Stimulated activated CD4-positive, alpha-beta T cell treated with anti-CD3 and anti-CD28 coated beads, Interleukin-12 subunit alpha, Interleukin-12 subunit beta, amount 100 ng/mL, for 4 hours (primary cell): ENCODE measurements at places on chromosomes 6 and 20.

DNA sequence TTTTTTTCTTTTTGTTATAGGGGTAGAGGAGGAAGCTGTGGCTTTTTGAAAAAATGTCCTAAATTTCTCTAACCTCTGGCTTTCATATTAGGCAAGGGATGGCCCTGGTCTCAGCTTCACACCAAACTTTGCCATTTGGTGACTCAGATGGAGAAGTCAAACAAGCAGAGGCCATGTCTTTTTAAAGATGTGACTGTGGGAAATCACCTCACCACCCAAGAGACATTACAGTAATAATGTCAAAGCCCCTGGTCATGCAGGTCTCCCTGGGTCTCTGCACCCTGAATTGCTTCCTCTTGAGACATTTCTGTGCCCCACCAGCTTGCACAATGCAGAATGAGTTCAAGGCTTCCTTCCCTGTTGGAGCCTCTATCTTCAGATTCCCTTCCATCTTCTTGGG is 39.5 kb upstream of the ADGRF5 start:
- DNase-seq, result no peak

- DNase-seq, result no peak
Observed at GRCh38 chr6:113888493-113888892, 31.3 kb downstream of the MARCKS start.

- no peak for DNase-seq
Observed at GRCh38 chr6:25511376-25511775, 140.6 kb upstream of the SCGN start.

GRCh38 chr6:21095462-21095861 is 498.1 kb upstream of the SOX4 start:
- DNase-seq, result no peak

GRCh38 chr6:21341910-21342309 is 251.6 kb upstream of the SOX4 start:
- DNase-seq, result no peak

GRCh38 chr6:136517002-136517401 is 33.2 kb downstream of the MAP7 start:
- no peak for DNase-seq

GRCh38 chr6:52537001-52537753 is 39.7 kb downstream of the TRAM2 start:
- DNase-seq, result no peak

GRCh38 chr6:45574885-45575284 is 197.2 kb upstream of the SUPT3H start:
- no peak for DNase-seq

DNA sequence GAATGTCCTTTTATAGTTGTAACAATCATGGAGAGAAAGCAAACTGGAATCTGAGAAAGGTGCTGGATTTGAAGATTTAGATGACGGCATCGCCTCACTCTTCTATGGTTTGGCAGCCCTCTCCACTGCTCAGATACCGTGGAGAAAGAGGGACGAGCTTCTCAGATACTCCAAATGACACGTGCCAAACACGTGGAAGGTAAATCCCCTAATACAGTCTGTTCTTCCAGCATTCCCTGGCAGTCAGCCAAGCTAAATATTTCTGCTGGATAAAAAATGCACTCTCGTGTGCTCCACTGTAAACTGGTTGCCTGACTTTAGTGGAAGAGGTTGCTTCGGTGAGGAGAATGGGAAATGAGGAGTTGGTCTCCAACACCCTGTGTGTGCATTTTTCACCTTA is 16.7 kb upstream of the PRDM1 start:
- no peak for DNase-seq

DNA sequence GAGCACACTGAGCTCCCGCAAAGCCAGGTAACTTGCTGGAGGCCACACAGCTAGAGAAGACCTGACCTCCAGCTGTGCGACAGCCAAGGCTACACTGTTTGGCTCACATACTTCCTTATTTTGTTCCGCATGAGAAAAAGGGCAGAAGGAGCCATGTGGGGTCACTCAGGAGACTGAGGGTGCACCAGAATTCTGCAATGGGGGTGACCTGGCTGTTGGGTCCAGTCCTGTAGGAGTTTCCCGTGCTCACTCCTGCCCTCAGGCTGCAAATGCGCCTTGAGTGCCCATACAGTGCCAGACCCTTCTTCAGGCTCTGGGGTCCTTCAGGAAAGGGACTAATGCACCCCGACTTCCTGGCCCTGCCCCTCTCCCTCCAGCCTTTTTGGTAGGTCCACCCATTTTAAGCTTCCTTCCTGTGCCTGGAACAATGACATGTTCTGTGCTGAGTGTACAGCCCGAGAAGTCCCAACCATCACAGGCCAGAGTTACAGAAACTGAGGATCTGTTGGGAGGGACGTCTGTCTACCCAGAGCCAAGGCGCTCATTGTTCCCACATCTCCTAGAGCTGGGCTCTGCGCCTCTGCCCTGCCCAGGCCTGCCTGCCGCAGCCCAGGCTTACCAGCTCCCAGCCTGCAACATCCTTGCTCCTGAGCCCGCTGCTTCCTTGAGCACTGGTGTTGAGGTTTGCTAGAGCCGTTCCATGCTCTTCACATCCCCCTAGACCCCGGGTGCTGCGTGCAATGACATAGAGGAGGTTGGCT is 33.5 kb upstream of the CD93 start:
- no peak for DNase-seq

GRCh38 chr6:161029195-161029809 is 37.7 kb downstream of the MAP3K4 start:
- DNase-seq, result no peak

DNA sequence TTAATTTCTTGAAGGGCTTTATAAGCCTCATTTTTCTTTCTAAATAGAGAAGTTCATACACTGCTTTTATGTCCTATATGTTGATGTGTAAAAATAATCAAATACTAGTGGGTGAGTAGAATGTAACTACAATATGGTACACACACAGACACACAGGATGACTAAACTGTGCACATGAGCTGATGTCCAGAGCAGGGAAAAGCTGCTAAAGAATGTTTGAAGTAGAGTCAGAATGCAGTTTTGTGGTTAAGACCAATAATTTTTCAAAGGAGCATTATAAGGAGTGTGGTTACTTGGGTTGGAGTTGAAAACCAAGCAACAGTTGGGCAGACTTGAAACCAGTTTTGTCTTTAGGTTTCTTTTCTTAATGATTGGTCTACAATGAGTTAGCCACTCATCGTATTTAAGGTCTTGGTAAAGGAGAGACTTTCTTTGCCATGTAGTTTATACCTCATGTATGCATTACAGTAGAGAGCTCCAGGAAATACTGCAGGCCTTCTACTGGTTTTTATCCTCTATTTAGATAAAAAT is 196.6 kb downstream of the ESR1 start:
- no peak for DNase-seq

DNA sequence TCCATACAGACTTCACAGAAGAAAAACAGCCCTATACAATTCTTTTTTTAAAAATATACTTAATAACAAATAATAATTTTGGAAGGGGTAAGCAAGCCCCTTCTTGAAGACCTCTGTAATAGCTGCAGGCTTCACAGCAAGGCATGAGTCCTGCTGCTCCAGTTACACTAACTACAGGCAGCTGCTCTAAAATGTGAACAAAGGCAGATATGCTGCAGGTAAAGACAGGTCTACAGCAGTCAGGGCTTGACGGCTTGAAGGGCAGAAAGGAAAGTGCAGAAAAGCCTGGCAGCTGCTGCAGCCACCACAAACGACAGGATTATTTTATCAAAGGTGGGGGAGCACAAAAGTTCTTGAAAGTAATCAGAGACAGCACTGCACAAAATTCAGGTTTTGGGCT is 11.3 kb downstream of the FAXC start:
- no peak for DNase-seq

DNA sequence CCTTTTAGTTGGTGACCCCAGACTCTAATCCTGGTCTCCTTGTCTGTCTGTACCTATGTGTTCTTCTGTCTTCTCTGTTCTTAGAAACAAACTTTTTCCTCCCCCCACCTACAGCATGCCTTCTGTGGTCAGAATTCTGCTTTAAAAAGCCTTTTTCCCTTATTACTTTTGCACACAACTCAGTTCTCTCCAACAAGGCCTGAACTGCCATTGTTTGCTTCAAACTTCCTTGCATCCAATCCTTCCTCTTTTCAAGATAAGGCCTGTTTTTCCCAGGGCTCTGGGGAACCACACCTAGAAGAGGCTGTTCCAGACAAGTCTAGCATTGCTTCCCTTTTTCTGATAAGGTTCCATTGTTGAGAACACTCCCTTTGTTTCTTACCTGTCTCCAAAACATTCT is 22.2 kb upstream of the NCOA3 start:
- DNase-seq, result no peak

GRCh38 chr6:75933387-75933975 is 139.0 kb downstream of the IMPG1 start:
- DNase-seq, result no peak

GRCh38 chr6:122063076-122063475 is 336.4 kb upstream of the HSF2 start:
- DNase-seq, result no peak

- DNase-seq, result no peak
Observed at GRCh38 chr6:36863670-36864540, 10.7 kb downstream of the PPIL1 start.

DNA sequence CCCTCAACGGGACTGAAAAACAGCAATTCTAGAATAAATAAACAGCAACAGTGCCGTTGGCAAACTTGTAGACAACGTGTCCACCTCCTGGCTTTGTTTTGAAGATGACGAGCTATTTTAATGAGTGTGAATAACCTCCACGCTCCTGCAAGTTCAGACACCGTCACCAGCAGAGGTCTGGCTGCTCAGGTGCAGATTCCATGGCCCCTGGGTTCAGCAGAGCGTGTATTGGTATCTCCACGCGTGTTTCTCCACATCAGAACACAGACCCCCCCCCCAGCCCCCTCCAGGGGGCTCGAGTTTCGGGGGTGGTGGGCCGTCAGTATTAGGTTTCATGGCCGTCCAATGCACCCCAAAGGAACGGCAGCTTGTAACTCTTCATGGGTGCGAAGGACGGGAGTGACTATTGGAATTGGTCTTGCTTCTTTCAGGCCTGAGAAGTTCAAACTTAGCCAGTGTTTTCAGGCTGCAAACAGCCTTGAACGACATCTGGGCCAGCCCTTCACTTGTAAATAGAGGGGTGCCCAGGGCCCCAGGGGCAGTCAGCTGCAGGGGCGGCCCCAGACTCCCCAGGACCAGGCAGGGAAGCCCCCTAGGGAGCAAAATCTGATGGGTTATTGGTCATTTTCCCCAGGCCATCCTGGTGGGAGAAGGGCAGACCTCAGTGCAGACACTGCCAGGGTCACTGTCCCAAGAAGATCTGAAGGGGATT is 308.6 kb downstream of the TAF4 start:
- no peak for DNase-seq

GRCh38 chr6:73732845-73733675 is 37.1 kb downstream of the CD109 start:
- DNase-seq, result peak; percentile 63

- DNase-seq, result no peak
Observed at GRCh38 chr6:30939473-30939872, 1.3 kb upstream of the MUCL3 start.

- DNase-seq, result no peak
Observed at GRCh38 chr20:34124469-34125249, 12.6 kb upstream of the EIF2S2 start.

DNA sequence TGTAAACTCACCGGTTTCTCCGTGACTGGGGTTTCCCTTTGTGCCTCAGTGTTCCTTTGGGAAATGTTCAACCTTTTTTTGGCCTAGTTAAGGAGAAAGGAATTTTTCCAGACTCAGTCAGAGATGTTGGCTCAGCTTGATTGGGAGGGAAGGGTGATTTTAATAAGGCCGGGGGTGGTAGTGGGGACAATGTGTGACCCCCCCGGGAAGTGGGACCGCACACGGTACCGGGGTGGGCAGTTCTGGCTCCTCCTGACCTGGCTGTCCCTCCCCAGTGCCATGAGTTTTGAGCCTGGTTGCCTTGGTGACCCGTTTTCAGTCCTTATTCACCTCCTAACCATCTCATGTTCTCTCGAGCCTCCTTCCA is 132.7 kb downstream of the SNX5 start:
- no peak for DNase-seq

DNA sequence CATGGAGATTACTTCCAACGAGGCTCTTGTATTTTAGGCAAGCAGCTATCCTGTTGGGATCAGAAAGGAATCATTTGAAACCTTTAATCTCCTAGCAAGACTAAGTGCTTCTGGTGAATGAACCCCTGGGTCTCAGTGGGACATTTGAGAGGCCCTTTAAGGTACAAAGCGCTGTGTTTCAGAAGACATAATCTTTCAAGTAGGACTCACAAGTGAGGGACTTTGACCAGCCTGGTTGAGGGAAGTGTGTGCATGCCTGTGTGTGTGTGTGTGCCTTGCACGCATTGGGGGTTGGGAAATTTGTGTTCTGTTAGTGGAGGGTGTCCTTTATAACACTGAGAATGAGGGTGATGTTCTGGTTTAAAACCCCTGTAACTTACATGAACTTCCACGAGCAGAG is 64.4 kb upstream of the KCNG1 start:
- no peak for DNase-seq

DNA sequence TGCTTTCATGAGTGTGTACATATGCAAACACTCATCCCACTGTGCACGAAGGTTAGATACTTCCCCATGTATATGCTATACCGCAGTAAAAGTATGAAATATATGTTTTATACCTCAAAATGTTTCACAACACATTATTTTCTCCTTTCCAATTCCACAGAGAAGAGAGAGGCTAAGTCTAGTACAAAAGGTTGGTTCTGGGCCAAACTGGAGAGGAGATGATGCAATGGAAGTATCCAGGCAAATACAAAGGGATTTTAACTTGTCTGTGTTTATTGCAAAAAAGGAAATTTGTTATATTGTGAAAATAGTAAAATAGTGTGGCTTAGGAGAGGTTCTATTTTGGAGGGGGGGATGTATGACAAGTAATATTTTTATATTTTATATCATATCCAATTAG is 112.6 kb downstream of the PLCB1 start:
- no peak for DNase-seq
